ENCODE measurements at places on chromosomes 1 and 21. TPM values are rescaled to one million over a fixed set of nuclear protein-coding genes. Genes with fewer than 3 reads are reported as not detected.

DNA sequence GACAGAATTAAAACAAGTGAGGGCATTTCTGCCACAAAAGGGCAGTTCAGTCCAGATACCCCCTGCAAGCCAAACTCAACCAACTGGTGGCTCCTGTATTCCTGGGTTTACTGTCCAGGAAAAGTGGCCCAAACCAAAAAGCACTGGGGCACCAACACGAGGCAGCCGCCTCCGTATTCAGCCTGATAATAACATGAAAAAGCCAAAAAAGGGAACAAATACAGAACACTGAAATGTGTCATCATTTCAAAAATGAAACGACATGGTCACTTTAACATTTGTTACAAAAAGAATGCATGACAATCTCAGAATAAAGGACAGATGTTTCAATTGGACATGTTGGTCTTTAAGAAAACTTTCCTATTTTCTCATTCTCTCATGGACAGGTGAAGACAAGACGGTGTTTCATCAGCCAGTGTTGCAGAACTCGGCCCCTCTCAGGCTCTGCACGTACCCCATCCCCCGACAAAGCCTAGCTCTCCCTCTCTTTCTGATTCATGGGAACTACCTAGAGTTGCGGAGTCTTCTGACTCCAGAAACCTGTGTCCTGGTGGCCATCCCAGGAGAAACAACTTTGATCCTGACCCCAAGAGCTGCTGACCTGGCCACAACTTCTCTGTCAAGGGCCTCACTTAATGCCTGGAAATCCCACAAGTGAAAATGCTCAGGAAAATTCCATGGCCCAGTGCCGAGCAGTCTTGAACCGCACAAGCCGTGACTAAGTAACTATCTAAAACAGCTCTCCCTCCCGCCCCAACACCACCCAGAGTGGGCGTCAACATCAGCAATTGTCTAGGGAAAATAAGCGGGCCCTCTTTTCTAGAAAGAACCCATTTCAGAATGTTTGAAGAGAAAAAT is 27.1 kb downstream of the ZBTB17 start:
- peak; percentile 98 for DNase-seq

GRCh38 chr1:85363521-85363920 is 87.1 kb upstream of the BCL10 start:
- DNase-seq, result no peak

GRCh38 chr1:18110598-18110939 is 3.0 kb downstream of the IGSF21 start:
- no peak for DNase-seq

DNA sequence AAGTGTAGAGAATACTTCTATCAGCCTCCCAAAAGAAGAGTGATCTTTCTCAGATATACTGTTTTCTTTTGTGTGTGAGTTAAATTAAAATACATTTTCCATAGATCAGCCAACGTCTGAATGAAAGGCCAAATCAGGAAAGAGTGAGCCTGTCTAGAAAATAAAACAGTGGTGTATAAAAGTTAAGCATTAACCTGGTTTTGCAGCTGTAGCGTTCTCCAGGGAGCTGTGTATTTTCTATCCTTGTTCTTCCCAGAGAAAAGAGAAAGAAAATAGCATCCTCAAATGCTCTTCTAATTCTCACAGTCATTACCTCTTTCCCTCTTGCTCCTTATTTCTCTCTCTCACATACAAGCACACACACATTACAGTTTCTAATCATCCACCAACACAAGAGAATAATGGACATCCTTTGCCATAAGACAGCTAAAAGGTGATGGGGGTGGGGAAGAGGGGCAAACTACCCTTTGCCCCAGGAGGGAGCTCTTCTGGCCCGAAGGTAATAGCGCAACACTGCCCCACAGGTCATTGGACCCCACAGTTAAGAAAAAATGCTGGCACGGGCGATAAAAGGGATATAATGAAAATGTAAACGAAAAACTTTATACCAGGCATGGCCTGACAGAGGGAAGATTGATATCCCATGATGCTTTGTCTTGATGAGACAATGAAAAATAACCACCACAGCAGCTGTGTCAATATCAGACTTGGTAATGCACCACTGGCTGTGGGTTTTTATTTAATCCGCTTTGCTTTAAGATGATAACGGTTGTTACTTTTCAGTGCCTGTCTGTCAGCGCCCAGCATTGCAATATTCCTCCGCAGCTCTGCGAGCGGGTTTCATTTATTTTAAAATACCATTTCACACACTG is 150.3 kb downstream of the NUF2 start:
- DNase-seq, result no peak

DNA sequence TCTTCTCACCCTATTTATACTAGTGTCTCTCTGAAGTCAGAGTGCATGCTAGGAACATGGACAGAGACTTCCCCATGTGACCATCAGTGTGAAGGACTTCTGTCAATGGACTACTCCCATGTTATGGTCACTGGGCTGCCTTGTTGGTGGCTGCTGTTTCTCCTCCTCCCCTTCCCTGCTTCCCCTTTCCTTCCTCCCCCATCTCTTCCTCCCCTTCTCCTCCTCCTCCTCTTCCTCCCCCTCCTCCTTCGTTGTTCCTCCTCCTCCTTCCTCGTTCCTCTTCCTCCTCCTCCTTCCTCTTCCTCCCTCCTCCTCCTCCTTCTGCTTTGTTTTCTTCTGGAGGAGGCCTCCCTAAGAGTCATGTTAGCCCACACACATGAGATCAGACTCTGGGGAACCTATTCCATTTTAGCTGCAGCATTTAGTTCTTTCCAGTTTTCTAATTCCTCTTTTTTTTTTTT is 35.8 kb downstream of the IER5 start:
- no peak for DNase-seq

GRCh38 chr1:118321840-118322239 is 136.8 kb upstream of the SPAG17 start:
- no peak for DNase-seq

- DNase-seq, result no peak
Measured at GRCh38 chr1:23215751-23216449, 1.4 kb downstream of the HTR1D start.

DNA sequence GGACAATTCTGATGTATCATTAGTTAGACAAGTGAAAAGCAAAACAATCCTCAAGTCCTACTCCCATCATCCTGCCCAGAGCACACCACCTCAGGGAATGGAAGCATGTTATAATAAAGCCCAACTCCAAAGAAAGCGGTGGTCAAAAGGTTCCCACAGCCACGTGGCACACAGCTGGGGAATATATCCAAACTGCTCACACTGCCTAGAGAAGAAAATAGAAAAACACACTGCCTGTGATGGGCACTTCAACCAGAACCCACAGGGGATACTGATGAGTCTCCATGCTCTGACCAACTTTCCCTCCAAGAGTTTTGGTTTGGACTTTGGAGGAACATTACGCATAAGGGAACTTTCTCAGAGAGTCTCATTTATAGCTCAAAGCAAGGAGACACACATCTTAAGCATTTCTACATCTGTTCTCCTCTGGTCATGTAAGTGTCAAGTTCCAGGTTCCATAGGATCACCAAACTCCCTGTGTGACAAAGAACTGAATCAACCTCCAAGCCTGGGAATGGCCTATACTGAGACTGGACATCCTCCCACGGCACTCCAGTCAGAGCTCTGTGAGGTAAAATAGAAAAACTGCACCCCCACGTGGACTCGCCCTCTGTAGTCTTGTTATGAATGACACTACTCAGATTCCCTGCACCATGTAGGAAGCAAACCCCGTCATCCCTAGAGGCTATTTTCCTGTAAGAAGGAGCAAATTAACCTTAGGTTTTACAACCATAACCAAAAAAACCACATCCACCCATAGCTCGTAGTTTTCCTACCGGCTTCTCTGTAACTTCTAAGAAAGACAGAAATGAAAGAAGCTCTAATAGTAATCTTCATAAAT is 12.2 kb downstream of the DSTYK start:
- no peak for DNase-seq

GRCh38 chr1:31564606-31564989 is 11.7 kb upstream of the TINAGL1 start:
- no peak for DNase-seq

DNA sequence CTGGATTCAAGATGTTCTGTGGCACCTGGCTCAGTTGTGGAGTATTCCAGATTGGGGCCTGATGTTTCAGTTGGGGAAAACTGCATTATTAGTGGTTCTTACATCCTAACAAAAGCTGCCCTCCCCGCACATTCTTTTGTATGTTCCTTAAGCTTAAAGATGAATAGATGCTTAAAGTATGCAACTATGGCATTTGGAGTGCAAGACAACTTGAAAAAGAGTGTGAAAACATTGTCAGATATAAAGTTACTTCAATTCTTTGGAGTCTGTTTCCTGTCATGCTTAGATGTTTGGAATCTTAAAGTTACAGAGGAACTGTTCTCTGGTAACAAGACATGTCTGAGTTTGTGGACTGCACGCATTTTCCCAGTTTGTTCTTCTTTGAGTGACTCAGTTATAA is 7.2 kb downstream of the FPGT start:
- no peak for DNase-seq

GRCh38 chr1:242197907-242198820 is 199.3 kb upstream of the MAP1LC3C start:
- DNase-seq, result no peak

GRCh38 chr1:212718499-212718898 is 18.9 kb upstream of the BATF3 start:
- no peak for DNase-seq

- no peak for DNase-seq
Measured at GRCh38 chr1:206467915-206468314, 2.4 kb upstream of the IKBKE start.

DNA sequence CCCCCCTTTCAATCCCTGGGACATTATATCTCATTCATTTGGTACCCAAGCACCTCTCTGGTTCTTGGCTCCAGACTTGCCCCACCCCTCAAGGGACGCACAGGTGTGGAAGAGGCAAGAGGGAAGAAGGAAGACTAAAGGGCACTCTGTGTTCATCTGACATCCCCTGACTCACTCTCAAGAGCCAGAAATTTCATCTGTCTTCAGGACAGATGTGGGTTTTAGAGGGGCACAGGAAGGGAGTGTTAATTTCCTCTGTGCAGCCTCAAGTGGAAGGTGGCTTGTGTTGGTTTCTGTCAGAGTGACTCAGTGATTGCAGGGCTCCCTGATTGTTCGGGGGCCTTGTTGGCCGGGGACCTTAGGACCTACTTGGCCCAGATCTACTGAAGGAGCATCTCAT is 2.4 kb downstream of the C2CD4D start:
- DNase-seq, result no peak

- DNase-seq, result peak; percentile 10
Measured at GRCh38 chr1:10867138-10867721, 70.8 kb upstream of the CASZ1 start.

DNA sequence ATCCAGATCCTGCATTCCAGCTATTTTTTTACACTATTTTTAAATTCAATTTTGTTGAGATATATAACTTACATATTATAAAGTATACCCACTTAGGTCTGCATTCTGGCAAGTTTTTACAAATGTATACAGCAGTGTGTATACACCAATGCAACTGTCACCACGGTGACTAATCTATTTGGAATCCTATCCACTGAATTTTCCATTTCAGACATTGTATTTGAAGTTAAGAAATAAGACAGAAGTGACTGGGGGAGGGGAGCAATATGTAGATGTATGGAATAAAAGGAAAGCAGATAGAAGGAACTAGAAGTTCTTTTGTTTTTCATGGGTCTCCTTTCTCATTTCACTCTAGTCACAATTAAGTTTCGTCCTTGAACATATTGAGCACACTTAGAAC is 431.5 kb upstream of the CHRM3 start:
- no peak for DNase-seq

- peak; percentile 69 for DNase-seq
Measured at GRCh38 chr1:243246916-243247315, 8.2 kb downstream of the CEP170 start.

- DNase-seq, result peak; percentile 83
Measured at GRCh38 chr21:33286600-33287456, 20.7 kb downstream of the IL10RB start.

DNA sequence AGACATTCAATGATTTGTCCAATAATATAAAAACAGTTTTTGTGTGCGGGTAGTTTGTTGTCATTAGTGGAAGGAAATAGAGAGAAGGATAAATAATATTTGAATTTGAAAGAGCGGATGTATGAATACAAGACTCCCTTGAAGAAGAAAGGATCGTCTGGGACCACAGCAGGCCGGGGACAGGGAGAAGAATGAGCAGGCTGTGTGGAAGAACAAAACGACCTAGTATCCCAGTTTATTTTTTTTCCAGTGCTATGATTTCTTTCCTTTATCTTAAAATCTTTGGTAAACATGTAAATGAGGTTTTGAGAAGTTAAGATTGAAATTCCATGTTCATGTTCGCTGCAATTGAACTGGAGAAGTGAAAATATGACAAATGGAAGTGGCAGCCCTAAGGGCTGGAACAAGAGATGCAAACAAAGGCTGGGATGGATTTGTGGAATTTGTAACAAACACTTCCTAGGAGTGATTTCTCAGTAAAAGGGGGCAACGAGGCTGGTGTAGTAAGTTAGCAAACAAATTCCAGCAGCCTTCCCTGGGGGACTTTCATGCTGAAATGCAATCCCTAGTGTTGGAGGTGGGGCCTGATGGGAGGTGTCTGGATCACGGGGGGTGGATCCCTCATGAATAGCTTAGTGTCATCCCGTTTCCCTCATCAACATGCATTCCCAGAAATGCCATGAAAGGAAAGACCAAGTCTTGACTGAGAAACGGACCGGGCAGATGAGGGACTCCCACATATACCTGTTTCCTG is 10.2 kb upstream of the IFI16 start:
- peak; percentile 94 for DNase-seq

DNA sequence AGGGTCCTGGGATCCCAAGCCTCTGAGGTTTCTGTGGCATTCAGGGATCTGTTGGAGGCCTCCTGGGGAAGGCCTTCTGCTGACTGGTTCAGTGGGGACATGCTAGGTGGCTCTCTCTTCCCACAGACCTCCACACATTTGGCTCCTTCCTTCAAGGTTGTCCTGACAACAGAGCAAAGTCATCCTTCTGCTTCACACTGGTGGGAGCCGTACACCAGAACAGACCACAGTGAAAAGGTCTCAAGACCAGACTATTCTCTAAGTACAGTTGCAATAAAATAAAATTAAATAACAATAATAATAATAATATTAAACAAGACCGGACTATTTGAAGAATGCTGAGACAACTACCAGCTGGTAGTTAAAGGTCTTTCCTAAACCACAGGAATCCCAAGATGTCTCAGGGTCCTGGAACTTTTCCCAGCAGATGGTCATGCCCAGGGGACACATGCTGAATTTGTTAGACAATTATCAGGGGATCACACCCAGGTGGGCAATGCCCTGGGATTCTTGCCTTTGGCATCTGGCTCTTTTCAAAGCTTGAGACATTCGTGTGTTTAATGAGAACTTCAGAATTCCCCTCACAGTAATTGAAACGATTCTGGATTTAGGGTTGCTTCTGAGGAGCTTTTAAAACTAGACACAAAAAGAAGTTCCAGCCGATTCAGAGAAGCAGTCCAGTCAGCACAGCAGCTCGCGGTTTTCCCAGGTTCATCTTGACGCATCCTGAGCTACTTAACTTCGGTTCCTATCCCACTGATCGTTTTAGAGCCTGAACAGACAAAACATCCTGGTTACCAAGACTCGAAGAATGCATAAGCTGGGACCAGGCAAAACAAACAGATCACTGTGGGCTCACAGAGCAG is 22.9 kb downstream of the HTR1D start:
- peak; percentile 60 for DNase-seq

Gene AMY1C
- not detected for total RNA-seq

Gene FAM3B
- not detected for total RNA-seq

Gene MAN1C1
- 17.7 TPM for total RNA-seq

Gene DMBX1
- not detected for total RNA-seq

Gene DMRTA2
- total RNA-seq, result not detected
